Stimulated activated CD4-positive, alpha-beta T cell treated with anti-CD3 and anti-CD28 coated beads, Interleukin-12 subunit alpha, Interleukin-12 subunit beta, amount 100 ng/mL, for 24 hours (primary cell): ENCODE measurements at places on chromosomes 7 and 10.

DNA sequence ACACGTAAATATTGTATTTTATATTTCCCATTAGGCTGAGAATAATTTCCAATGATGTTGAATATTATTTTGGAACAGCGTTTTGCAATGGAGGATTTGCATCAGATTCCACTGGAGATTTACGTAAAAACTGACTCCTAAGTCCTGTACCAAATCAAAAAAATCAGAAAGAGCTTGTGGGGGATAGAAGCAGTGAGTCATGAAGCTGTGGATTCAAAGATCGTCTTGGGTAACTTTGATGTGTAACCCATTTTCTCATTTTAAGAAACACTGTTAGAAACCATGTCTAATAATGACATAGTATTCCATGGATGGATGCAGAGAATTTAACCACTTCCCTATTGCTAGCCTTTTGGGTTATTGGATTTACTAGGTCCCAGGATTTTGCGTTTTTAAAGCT lies 158.6 kb downstream of the INHBA start:
- no peak for DNase-seq

DNA sequence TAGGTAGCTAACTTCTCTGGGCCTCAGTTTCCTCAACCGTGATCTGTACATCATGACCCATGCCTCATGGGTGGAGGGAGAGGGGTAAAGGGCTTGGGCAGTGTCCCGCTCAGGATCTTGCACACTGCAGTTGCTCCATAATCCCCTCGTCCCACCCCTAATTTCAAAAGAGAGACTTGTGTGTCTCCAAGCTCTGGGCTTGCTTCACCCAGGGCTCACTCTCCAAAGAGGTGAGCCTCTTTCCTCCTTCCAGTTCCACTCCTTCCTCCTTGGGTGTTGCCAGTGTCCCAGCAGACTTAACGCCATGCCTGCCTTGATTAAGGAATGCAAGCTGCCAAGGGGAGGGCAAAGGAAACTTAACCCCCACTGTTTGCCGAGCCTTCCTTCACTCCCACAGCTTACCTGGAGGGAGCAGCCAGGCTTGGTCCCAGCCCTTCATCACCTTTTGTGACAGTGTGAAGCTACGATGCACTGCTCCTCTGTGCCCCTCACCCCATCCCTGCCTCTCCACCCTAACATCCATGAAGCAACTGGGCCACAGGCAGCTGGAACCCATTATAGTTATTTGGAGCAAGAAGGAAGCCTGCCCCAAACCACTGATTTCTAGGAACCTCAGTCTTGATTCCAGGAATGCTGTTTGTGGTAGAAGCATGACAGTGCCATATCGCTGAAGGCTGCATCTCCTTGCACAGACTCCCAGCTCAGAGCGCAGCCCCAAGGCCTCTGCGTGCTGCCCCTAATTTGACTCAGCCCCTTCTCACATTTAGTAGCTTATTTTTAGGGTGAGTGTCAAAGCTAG lies 363.3 kb downstream of the TNS3 start:
- no peak for DNase-seq

GRCh38 chr10:114179148-114179547 lies at the start of gene TDRD1:
Gene TDRD1, plus strand, starts transcription at chr10:114179353. Its CDS starts 8,479 bp downstream, at chr10:114187832.
- no peak for DNase-seq

- DNase-seq: no peak
These were observed 127.6 kb downstream of the TNS3 start for GRCh38 chr7:47454069-47454973.

DNA sequence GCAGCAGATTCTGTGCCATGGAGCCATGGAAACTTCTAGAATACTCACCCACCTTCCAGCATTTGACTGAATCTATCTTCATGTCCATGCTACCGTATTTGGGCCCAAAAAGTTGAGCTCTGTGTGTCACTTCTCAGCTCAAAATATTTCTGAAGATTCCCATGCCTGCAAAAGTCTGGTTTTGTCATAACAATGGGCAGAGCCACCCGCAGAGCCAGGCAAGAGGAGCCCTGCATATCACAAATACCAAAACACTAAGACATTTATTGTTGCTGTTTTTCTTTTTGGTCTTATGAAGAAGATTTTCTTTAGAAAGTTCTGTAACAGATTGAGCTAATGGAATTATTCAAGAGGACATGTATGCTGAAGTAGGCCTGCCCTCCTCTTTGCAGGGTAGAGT lies 68.1 kb downstream of the PRTFDC1 start:
- no peak for DNase-seq

DNA sequence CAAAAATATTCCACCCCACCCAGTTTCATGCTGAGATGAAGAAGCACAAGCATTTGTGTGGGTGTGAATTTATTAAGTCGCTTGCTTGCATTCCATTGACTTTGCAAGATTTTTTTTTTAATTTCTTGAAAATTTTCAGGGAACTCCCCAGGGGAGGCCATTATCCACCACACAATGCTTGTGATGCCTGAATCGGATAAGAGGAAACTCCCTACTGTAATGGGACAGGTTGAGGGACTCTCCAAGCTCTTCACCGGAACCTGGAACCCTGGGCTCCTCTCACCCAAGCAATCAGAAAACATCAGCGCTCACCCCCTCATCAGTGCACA lies 153.6 kb upstream of the ZMIZ1 start:
- no peak for DNase-seq

GRCh38 chr10:101161494-101162299 lies 30.6 kb downstream of the TLX1 start:
- DNase-seq: peak; percentile 44

- no peak for DNase-seq
These were observed 106.5 kb downstream of the TCF7L2 start for GRCh38 chr10:113056441-113057021.

GRCh38 chr7:138834583-138834982 lies 36.6 kb upstream of the ATP6V0A4 start:
- DNase-seq: no peak

DNA sequence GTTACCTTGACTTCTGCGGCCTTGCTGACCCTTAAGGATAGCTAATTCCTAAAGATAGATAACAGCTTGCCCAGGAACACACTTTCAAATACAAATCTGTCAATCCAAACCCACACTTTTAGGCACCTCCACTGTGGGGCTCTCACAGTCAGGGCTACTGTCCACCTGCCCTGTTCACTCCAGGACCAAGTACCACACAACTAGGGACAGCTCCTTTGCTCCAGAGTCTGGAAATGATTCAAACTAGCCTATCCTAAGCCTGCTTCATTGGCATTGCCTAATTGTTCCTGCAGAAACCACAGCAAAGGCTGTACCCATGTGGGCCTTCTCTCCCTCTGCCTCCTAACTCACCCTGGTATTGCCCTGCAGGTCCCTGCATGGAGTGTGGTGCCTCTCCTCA lies 538.9 kb upstream of the IGFBP3 start:
- no peak for DNase-seq

- no peak for DNase-seq
These were observed 2.5 kb downstream of the P4HA1 start for GRCh38 chr10:73093922-73094850.

DNA sequence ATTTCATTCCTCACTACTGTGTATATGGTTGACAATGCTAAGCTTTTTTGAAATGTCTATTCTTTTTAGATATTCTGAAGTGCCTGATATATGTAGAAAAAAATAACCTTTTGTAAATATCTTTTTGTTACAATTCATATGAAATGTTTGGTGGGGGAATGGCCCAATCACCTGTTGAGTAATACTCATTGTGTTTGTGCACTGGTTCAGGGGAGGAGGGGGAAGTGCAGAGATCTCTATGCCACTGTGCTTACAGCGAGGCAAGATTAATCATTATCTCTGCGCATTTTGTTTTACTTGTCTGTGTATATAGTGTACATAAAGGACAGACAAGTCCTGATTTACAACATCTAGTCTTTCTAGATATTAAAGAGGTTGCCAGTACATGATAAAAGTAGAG lies 25.2 kb downstream of the NUP42 start:
- DNase-seq: no peak

DNA sequence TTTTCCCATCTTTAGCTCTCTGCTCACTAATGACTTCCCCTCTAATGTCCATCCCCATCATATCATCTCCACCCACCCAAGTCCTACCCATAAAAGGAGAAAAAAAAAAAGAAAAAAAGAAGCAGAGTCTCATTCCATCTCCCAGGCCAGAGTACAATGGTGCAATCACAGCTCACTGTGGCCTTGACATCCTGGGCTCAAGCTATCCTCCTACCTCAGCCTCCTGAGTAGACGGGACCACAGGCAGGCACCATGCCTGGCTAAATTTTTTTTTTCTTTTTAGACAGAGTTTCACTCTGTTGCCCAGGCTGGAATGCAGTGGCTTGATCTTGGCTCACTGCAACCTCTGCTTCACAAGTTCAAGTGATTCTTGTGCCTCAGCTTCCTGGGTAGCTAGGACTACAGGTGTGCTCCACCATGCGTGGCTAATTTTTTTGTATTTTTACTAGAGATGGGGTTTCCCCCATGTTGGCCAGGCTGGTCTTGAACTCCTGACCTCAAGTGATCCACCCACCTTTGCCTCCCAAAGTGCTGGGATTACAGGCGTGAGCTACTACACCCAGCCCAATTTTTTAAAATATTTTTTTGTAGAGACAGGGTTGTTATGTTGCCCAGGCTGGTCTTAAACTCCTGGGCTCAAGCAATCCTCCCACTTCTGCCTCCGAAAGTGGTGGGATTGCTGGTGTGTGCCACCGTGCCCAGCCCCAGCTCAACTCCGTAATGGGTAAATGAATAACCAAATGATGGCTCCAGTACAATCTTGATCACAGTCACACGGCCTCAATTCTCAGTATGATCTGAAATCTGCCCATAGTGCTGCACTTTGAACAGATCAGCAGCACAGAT lies 24.6 kb upstream of the SGMS1 start:
- no peak for DNase-seq

DNA sequence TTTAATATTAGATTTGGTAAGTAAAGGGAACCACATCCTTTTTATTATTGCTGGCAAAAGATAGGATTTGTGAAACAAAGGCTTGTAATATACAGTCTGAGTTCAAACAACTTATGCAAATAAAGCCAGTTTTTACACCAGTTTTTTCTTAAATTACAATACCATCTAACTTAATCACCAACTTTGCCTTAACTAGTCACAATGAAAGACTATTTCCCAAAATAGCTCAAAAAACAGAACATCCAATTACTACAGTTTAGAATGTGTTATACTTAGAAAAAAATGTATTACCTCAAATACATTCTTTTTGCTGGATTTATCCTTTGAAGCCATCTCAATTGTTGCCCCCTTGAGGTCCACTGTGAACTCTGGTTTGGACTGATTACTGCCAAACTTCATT lies 108.5 kb downstream of the ARHGAP12 start:
- no peak for DNase-seq

DNA sequence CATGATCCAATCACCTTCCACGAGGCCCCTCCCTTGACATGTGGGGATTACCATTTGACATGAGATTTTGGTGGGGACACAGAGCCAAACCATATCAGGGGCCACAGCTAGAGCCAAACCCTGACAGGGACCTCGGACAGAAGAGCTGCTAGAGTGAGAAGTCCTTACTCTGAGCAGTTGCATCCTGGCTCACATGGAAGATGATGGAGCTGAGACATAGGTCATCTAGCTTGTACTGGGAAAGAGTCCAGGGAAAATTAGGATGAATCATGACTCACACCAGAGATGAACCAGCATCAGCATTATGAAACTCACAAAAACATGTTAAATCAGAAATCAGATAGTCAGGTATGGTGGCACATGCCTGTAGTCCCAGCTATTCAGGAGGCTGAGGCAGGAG lies 12.8 kb upstream of the FMC1 start:
- no peak for DNase-seq

DNA sequence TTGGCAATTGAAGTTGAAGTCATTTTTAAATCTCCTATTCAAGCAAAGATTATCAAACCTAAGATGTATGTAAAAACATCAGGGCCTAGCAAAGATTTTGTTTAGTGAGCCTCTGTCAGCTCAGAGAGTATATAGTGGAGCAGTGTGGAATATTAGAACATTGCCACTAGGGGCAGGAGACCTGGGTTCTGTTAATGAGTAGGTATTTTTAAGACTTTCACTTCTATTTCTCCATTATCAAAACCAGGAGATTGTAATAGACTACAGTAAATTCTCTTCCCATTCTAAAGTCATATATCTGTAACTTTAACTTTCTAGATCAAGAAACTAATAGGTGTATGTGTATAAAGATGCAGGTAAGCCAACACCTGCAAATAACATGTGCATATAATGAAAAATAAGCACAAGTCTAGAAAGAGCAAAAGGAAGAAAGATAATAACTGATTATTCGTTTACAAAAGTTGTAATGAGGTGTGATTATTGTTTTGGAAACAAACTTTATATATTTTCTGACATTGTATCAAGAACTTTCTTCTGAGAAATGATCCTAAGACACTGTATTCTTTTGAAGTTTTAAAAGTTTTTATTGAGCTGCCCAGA lies 64.4 kb downstream of the KCND2 start:
- DNase-seq: no peak

DNA sequence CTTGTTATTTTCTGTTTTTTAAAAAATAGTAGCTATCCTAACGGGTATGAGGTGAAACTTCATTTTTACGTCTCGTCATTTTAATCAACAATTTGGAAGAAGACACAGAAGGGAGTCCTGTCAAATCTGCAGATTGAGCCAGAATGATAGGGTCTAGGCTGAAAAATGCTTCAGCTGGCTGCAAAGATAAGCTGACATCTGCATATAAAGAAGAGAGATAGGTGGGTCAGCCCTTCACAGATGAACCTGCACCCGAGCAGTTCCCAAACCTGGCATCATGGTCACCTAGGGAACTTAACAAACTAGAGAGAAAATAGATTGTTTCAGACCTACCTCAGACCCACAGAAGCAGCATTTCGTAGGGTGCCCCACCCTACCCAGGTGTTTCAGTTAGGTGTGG lies 35.2 kb upstream of the BMPR1A start:
- DNase-seq: no peak

DNA sequence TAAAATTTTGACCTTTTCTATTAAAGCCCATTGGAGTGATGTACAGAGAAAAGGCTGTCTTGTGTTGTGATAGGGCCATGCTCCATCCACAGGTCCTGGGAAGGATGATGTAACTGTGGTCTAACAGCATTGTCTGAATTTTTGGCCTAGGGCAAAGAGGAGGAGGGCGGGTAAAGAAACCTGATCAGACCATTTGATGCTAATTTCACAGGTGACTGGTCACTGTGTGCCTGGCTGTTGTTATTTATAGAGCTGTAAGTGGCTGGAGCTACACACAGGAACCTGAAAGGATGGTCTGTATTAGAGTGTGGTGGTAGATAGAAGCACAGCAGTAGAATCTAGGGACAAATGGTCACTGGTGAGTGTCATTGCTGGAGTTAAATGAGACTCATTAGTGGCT lies 182.1 kb downstream of the AUTS2 start:
- DNase-seq: no peak

GRCh38 chr10:24698270-24698669 lies 25.4 kb downstream of the ARHGAP21 start:
- DNase-seq: no peak

DNA sequence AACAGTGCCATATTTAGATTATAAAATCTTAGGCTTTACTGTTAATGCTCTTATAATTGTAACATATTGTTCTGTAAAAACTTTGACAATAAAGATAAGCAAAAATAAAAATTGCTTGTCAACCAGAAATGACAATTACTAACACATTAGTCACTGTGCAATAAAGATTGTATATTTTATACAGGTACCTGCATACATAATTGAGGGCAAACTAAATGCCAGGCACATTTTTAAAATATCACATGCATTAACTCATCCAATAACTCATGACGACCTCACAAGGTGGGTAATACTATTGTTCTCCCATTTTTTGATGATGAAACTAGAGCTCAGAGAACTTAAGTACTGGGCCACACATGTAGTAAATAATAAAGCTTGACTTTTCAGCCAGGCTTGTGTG lies 1020.2 kb upstream of the C7orf33 start:
- no peak for DNase-seq
